Colonic mucosa (tissue), 4 donors: ENCODE measurements at places on chromosomes 6 and 20. TPM values are rescaled to one million over a fixed set of nuclear protein-coding genes. Genes with fewer than 3 reads are reported as not detected.

Gene AKAP12
- total RNA-seq: 38.8 TPM

Gene TMEM244
- total RNA-seq: not detected

Gene MATN4
- 0.47 TPM for total RNA-seq

Gene CAGE1
- total RNA-seq: not detected

Gene RHAG
- 0.54 TPM for total RNA-seq

Gene DLK2
- 0.19 TPM for total RNA-seq

Gene KLC4
- total RNA-seq: 98.8 TPM

Gene GGTLC1
- 0.27 TPM for total RNA-seq

Gene CPXM1
- total RNA-seq: 0.98 TPM

Gene SLC22A3
- 2.5 TPM for total RNA-seq

Gene CRISP3
- total RNA-seq: not detected

Gene PREX1
- total RNA-seq: 7.2 TPM
